Hepatocyte (in vitro differentiated cells): ENCODE measurements at places on chromosomes 11 and 22. TPM values are rescaled to one million over a fixed set of nuclear protein-coding genes. Genes with fewer than 3 reads are reported as not detected.

The SLC22A8 gene
- total RNA-seq: not detected in 2 replicates

DNA sequence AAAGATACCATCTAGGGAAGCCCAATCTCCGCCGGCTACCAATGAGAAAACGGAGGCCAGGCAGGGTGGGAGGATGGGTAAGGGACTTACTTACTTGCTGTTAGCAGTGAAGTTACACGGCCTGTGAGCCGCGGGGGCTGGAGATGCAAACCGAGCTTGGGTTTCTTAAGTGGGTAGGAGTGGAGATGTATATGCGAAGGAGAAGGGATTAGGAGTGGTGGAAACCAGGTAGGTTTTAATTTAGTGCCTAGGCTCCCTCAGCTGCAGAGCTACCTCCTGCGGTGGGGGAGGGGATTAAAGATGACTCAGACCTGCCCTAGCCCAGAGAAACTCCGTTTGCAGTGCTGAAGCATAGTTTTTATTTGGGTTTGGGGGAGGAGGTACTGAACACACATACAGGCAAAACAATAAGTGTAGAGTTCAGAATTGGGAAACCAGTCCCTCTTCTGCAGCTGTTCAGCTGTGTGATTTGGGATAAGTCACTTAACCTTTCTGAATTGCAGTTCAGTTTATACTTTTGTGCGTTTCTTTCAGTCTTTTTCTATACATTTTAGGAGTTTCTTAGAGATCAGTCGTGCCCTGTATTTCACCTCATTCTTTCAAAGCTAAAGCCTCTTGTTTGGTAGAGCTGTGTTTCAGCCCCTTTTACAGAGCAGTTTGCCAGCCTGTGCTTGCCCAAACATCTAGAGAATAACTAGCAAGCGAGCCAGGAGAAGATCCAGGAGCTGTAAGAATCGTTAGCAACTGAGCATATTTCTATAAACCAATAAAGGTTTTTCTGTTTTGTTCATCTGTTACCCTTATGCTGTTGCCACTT is 596 bp upstream of the TNRC6B start:
- DNase-seq: peak; percentile 79
- no peaks in the 10 kb centered on the region for H3K36me3 ChIP-seq
- peak overlapping the region; percentile 72 for H3K27ac ChIP-seq
- peaks cover 36% of the 10 kb centered on the region for H3K4me1 ChIP-seq

DNA sequence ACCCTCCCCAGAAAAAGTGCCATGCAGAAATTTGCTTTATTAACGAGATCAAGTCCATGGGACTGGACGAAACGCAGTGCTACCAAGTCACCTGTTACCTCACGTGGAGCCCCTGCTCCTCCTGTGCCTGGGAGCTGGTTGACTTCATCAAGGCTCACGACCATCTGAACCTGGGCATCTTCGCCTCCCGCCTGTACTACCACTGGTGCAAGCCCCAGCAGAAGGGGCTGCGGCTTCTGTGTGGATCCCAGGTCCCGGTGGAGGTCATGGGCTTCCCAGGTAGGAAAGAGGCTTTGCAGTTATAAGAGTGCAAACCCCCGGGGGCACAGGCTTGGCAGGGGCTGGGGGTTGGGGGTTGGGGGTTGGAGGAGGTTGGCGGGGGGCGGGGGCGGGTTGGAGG is 4.2 kb downstream of the APOBEC3H start:
- H3K4me1 ChIP-seq: no peaks in the 10 kb centered on the region
- H3K4me3 ChIP-seq: no peak overlapping the region
- H3K36me3 ChIP-seq: no peaks in the 10 kb centered on the region
- no peaks in the 10 kb centered on the region for H3K27me3 ChIP-seq
- H3K27ac ChIP-seq: no peak overlapping the region

The EP300 gene
- total RNA-seq: 29.0 and 53.8 TPM in 2 replicates

- H3K27ac ChIP-seq: no peak overlapping the region
- H3K36me3 ChIP-seq: no peaks in the 10 kb centered on the region
- no peaks in the 10 kb centered on the region for H3K4me1 ChIP-seq
- H3K27me3 ChIP-seq: no peaks in the 10 kb centered on the region
Observed at GRCh38 chr11:42951266-42951665, 360.5 kb upstream of the API5 start.

- H3K27me3 ChIP-seq: no peaks in the 10 kb centered on the region
- H3K27ac ChIP-seq: no peak overlapping the region
- no peaks in the 10 kb centered on the region for H3K4me1 ChIP-seq
- no peaks in the 10 kb centered on the region for H3K36me3 ChIP-seq
- H3K4me3 ChIP-seq: no peak overlapping the region
- no peak for DNase-seq
Observed at GRCh38 chr11:111166598-111166997, 78.9 kb upstream of the POU2AF2 start.

GRCh38 chr11:61488651-61489291 is 19.8 kb upstream of the LRRC10B start:
- no peaks in the 10 kb centered on the region for H3K27me3 ChIP-seq
- no peak overlapping the region for H3K4me3 ChIP-seq
- DNase-seq: peak; percentile 77
- H3K4me1 ChIP-seq: peaks cover 24% of the 10 kb centered on the region

The MTFP1 gene
- total RNA-seq: 10.3 and 16.3 TPM in 2 replicates
